ENCODE measurements at places on chromosomes 12 and 14. TPM values are rescaled to one million over a fixed set of nuclear protein-coding genes. Genes with fewer than 3 reads are reported as not detected.

DNA sequence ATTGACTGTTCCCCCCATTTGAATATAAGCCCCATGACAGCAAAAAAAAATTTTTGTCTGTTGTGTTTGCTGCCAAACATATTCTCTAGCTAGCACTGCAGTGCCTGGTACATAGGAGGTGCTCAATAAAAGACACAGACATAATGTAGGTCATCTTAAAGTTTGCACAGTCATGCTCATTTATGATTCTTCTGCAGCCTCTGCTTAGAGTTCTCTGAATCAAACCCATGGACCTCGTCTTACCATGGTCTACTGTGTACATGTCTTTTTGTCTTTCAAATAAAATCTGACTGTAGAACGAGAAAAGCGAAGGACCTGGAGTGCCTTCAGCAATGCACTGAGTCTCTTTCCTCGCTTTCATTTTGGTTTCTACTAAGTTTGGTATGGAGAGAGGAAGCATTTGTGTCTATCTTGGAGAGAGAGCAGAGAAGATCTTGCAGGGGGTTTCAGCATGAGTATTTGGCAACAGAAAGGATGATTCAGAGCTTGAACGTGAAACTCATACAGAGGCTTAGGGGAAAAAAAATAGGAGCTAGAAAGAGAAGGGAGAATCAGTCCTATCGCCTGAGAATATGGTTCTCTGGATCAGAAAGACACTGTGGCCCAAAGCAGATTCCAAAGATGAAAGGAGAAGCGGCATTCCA lies 38.8 kb upstream of the TMCC3 start:
- H3K36me3 ChIP-seq, result no peaks in the 10 kb centered on the region
- peaks cover 11% of the 10 kb centered on the region for H3K4me1 ChIP-seq
- H3K27me3 ChIP-seq, result no peaks in the 10 kb centered on the region
- no peak overlapping the region for H3K27ac ChIP-seq
- DNase-seq, result no peak
- H3K4me3 ChIP-seq, result no peak overlapping the region

DNA sequence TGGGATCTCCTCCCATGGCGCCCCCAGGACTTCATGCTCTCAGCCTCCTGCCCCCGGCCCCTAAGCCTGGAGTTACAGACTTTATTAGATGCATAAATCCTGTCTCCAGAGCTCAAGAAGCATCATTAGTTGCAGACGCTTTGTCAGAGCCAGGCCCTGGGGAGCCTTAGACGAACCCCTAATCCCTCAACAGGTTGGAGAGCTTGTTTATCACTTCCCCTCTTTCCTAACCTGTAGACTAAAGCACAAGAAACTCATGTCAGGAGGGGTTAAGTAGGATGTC lies 260 bp upstream of the NPFF start:
- H3K4me1 ChIP-seq, result peaks cover 2% of the 10 kb centered on the region
- no peak overlapping the region for H3K4me3 ChIP-seq

The RPGRIP1 gene
- 0.49 TPM for polyA plus RNA-seq

GRCh38 chr12:40565029-40565633 lies 127.1 kb upstream of the CNTN1 start:
- DNase-seq, result no peak
- H3K4me3 ChIP-seq, result no peak overlapping the region
- no peaks in the 10 kb centered on the region for H3K4me1 ChIP-seq
- H3K27me3 ChIP-seq, result no peaks in the 10 kb centered on the region

The PRICKLE1 gene
- 6.0 TPM for polyA plus RNA-seq

DNA sequence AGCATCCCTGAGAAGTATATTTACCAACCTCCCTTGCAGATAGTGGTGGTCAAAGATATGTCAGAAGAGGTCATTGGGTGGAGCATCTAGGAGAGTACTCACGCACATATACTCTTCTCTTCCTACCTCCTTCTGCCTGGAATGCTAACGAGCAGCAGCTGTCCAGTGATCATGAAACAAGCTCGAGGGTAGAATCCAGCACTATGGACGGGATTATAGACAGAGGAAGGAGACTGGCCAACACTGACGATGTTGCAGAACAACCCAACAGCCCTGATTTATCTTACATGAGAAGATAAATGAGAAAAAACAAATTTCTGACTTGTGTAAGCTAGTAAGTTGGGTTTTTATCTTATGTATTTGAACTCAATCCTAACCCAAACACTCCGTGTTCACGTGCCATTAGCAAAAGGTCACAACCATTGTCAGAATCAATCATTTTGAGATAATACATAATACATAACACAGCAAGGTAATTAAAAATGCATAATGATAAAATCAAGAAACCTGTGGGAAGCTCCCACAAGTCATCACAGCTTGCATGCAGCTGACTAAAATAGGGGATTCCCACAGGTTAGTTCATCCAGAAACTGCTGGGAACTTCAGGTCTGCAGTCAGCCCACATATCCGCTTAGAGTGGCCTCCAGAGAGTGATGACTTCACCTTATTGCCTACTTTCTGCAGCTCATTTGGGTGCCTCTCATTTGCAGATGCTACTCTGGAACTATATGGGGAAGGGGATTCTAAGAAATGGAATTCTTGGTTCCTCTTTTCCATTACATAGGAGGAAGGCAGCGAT lies 36.3 kb upstream of the STK38L start:
- no peak for DNase-seq
- no peaks in the 10 kb centered on the region for H3K36me3 ChIP-seq
- H3K4me3 ChIP-seq, result no peak overlapping the region

Measured in large intestine (tissue), 12 donors.